ENCODE measurements at places on chromosomes 7 and 10. TPM values are rescaled to one million over a fixed set of nuclear protein-coding genes. Genes with fewer than 3 reads are reported as not detected.

The UPK3B gene
- total RNA-seq, result 4.9 TPM

The SCD gene
- 5.1 TPM for total RNA-seq

The GIMAP4 gene
- total RNA-seq, result 0.27 TPM

The UNCX gene
- total RNA-seq, result not detected

The TRPV5 gene
- total RNA-seq, result not detected

The POLD2 gene
- total RNA-seq, result 86.7 TPM

The GFRA1 gene
- not detected for total RNA-seq

The TDRD1 gene
- 0.22 TPM for total RNA-seq

The FBXO24 gene
- 2.2 TPM for total RNA-seq

The FAM25C gene
- not detected for total RNA-seq

The OR2A1 gene
- not detected for total RNA-seq

The NKX6-2 gene
- not detected for total RNA-seq

The CH25H gene
- total RNA-seq, result not detected

DNA sequence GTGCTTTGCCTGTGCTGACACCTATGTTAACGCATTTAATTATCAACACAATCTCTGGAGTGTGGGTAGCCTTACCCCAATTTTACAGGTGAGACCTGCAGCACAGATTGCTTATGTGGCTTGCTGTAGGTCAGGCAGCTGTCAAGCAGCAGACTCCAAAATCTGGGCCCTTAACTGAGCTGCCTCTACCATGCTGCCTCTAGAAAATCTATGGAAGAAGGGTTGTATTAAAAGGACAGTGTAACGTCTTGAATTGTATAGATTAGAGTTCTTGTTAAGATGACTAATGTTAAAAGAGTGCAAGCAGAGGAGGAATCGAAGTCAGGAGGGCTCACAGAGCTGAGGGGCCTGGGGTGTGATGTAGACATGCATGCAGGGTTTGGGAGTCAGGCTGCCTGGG is 1.2 kb upstream of the PON3 start:
- DNase-seq, result no peak

DNA sequence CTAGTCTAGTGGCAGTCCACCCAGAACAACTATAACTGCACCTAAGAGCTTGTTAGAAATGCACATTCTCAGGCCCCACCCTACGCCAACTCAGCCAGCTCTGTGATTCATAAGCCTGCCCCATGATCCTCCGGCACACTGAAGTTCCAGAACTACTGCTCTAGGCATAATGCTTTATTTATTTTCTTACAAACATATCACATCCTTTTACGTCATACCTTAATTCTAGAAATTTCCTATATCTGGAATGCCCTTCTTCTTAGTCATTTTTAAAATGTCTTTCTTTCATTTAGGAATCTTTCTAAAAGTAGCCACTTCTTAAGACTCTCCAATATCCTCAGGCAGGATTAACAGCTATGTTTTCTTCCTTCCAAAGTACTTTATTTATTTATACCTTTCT is 480.1 kb downstream of the INHBA start:
- no peak for DNase-seq

DNA sequence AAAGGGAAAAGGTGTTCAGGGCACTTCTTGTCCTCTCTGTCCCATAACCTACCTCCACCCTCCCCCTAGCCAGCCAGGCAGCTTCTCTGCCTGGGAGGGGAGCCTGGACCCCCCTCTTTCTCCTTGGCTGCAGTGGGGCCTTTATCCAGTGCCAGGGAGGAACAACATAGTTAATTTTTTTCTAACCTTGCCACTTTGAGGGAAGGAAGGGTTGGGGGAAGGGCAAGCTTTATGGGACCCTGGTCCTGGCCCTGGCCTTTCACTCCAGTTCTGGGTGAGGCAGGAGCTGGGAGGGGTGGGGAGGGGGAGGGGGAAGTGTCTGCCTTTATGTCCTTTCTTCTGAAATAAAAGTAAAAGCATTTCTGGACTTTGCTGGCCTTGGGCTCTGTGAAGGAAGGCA is 4.5 kb downstream of the VGF start:
- DNase-seq, result no peak

GRCh38 chr10:114596793-114597192 is 61.3 kb downstream of the ABLIM1 start:
- no peak for DNase-seq

DNA sequence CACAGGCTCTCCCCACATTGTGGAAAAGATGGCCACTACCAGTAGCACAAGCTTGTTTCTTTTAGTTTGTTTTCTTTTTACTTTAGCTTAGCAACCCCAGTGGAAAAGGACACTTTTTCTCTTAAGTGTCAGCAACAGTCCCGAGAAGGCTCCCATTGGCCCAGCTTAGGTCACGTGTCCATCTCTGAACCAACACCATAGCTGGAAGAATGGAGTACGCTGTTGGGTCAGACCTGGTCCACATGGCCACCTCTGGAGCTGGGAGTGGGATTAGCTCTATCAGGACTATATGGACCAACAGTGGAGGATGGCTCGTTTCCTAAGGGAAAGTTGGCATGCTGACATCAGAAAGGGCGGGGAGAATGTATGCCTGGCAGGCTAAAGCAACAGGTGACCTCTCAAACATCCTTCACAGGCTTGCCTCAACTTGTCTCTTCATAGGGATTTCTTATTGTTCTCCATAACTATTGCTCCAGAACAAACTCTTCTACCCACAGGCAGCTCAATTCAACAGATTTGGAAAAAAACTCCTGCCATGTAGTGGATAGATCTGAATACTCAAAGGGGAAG is 27.6 kb upstream of the NEUROG3 start:
- no peak for DNase-seq

DNA sequence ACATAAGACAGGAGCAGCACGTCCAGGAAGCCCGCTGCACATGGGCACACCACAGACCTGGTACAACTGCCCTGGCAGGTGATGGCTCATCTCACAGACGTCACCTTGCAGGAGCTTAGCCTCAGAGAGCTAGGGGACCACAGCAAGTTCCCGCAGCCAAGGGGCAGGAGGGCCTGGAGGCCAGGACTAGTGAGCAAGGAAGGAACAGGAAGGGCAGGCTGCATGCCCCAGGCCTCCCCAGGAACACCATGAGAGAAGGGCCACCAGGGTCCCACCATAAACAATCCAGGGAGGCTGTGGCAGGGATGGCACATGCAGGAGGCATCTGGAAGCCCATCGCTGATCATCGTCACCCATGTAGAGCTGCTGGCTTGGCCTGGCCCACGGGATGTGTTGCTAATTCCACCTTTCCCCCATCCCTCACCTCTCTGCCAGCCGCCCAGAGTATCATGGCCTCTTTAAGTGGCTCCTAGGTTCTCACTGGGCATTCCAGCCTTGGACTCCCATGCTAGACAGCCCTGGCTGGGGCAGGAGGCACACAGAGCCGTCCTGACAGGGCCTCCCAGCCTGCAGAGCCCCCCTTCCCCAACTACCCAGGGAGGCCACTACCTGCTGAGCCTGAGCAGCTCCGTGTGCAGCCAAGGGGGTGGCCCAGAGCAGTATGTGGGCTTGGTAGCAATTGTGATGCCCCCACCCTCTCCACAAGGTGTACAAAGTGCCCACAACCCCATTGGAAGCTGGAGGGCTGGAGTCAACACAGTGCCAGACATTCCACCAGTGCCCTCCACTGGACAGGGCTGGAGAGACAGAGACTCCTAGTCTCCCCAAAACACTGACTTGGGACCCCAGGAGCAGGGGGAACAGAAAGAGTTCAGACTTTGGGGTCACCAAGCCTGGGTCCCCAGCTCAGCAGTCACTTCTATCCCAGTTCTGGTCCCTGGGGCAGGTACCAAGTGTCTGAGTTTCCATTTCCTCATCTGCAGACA is 35.5 kb downstream of the GRID1 start:
- no peak for DNase-seq

- no peak for DNase-seq
Measured at GRCh38 chr10:112753961-112754411, 196.1 kb upstream of the TCF7L2 start.

DNA sequence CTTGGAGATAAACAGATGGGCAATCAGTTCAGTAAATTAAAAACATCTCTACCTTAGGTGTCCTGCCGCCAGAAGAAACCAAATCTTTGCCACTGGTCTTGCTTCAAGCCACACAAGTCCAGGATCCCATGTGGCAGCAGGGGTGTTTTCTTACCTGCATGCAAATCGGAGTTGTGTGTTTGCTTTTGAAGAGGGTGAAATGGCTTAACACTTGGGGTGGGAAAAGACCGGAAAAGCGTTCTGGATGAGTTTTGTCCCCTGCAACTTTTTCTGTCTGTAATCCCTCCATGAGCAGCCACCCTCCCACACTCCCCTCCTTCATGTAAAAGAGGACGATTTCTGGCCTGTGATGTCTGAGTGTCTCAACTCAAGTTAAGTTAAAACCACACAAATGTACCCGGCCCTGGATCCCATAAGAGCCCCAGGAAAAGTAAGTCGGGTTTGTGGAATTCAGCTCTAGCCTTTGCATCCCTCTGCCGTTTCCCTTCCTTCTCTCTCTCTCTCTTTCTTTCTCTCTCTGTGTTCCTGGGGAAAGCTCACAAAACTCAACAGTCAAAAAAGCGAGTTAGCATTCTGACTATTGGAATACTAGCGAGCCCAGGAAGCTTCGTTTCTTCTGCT is 178.5 kb downstream of the TCF7L2 start:
- no peak for DNase-seq

DNA sequence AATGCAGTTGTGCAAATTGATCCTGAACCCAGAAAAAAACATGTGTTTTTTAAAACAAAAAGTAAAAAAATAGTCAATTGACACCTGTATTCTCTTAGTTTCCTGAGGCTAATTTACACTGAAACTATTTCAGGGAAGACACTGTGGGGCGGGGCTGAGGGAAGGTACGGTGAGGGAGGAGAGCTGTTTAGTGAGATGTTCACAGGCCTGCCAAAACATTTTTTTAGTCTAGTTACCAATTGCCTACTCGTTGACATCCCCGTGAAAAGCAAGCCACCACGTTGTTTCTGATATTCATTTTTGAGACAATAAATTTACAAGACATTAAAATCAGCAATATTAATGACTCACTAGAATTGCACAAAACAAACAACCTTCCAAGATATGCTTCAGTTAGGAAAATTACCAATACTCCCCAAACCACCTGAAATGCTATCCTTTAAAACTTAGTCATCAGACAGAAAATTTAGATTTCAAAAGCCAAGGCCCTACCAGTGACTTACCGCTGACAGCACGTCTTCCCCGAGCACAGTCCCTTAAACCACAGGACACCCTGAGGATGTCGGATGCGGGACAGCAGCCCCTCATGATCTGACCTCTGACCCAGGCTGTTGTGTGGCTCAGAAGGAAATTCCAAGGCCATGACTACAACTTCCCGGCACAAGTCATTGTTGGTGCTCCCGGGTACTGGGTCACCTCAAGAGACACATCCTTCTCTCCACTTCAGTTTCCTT is 279.2 kb downstream of the PRPF18 start:
- DNase-seq, result no peak

DNA sequence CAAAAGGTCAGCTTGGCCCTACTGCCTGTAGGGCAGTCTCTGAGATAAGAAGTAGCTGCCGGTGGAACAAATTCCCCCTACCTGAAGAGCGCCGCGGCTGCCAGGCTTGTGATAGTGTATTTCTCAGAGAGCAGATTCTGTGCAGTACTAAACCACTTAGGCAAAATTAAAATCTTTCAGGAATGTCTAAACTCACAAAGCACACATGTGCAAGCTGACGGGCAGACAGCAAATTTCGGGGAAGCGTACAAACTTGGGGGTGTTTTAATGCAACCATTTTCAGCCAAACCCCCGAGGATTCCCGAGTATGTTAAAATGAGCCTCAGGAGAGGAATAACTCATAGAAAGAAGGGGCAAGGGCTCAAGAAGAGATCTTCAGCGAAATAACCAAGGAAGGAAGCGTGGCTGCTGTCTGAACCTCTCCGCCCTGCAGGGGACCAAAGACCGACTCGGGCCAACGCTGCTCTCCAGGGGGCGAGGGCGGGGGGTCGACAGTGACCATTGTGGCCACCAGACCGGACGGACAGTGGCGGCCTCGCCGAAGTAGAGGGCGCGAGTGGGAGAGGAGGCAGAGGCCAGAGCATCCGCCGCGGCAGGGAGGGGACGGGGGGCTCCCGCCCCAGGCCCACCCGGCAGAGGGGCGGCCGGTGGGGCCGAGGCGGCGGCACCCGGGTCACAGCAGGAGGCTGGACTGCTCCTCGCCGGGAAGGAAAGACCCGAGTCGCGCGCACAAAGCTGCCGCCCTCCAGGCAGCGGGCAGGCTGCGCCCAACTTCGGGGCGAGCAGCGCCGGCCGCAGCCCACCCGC is 819 bp downstream of the HYCC1 start:
- DNase-seq, result peak; percentile 51

DNA sequence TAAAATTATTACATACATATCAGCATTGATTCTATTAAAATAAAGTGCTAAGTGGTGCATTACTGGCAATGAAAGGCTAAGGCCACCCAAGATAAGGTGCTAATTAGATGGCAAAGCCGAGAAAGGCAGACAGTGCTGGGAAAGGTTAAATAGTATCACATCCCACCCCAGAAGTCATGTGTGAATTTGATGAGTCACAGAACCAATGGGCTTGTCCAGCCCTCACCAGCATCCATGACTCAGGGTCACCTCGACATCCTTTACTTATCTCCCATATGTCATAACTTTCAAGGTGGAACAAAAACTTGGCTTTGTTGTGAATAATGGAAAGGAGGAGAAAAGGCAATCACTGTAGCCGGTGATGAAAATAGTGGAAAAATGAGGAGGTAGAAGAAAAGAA is 459.1 kb downstream of the PLXNA4 start:
- no peak for DNase-seq

- DNase-seq, result no peak
Measured at GRCh38 chr7:16603633-16604032, 41.9 kb downstream of the ANKMY2 start.

DNA sequence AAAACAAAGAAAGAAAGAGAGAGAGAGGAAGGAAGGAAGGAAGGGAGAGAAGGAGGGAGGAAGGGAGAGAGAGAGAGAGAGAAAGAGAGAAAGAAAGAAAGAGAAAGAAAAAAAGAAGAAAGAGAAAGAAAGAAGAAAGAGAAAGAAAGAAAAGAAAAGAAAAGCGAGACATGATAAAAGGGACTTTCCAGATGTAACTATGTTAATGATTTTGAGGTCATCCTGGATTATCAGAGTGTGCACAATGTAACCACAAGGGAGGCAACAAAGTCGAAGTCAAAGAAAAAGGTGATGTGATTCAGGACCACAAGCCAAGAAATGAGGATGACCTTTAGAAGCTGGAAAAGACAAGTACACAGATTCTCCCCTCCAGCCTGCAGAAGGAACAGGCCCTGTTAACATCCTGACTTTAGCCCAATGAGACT is 48.9 kb upstream of the PAX2 start:
- peak; percentile 24 for DNase-seq

- DNase-seq, result no peak
Measured at GRCh38 chr10:35367107-35367859, 31.0 kb downstream of the CCNY start.

DNA sequence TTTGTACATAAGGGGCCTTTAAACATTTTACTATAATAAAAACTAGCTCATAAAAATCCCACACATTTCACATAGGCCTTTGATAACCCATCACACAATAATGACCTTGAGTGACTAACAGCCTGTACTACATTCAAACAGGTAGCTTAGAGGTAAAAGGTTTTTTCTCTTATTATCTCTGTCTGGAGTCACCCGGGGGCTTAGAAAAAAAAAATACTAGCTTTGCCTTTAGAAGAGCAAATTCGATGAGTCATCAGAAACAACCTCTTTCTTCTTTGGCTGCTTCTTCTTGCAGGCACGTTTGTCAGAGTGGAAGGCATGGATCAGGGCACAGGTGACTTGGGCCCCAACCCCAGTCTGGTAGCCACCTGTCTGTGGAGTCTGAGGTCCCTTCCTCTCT is 43.4 kb upstream of the ADO start:
- DNase-seq, result no peak

- DNase-seq, result no peak
Measured at GRCh38 chr10:31921031-31921430, 7.6 kb downstream of the ARHGAP12 start.

GRCh38 chr7:108329514-108329913 is 126.7 kb downstream of the NRCAM start:
- DNase-seq, result no peak

- peak; percentile 70 for DNase-seq
Measured at GRCh38 chr10:100670828-100671479, 74.4 kb upstream of the PAX2 start.
